ENCODE measurements at places on chromosomes 7 and 10.
A peak's percentile ranks its signal among the peaks of the same experiment; 100 is the strongest.

DNA sequence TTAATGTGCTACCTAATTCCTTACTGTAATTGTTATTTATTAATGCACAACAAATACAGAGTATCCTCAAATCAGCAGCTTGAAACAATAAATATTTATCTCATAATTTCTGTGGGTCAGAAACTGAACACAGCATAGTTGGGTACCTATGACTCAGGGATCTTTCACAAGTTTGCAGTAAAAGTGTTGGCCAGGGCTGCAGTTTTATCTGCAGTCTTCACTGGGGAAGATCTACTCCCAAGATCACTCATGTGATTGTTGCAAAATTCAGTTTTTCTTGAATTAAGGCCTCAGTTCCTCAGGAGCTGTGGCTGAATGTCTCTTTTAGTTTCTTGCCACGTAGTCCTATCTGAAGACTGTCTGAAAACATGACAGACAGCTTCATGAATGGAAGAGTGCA, 237.8 kb downstream of the ZWINT start:
- DNase-seq = no peak

DNA sequence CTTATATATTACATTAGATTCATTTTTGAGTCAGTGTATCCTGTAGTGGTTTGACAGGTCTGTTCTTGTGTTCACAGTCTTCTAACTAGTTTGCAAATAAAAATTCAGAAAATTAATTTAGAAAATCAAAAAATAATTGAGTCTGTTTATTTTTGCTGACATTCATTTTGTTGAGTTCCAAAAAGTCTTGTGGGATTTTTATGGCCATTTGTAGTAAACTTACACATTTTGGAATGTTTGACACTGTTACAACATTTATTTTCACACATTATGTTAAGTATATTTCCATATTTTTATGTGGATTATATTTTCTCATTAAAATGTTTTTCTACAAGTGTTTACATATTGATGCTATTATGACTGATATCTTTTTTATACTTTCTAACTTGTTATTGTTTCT, 16.4 kb downstream of the RABGEF1 start:
- no peak for DNase-seq

- no peak for DNase-seq
These were observed 63.2 kb downstream of the CCDC3 start for GRCh38 chr10:12938271-12938670.

GRCh38 chr10:44973323-44974081, 5.1 kb downstream of the DEPP1 start:
- no peak for DNase-seq

GRCh38 chr10:34780818-34781380, 34.2 kb downstream of the PARD3 start:
- DNase-seq = peak; percentile 78

- no peak for DNase-seq
These were observed 24.9 kb downstream of the GSAP start for GRCh38 chr7:77391230-77391629.

DNA sequence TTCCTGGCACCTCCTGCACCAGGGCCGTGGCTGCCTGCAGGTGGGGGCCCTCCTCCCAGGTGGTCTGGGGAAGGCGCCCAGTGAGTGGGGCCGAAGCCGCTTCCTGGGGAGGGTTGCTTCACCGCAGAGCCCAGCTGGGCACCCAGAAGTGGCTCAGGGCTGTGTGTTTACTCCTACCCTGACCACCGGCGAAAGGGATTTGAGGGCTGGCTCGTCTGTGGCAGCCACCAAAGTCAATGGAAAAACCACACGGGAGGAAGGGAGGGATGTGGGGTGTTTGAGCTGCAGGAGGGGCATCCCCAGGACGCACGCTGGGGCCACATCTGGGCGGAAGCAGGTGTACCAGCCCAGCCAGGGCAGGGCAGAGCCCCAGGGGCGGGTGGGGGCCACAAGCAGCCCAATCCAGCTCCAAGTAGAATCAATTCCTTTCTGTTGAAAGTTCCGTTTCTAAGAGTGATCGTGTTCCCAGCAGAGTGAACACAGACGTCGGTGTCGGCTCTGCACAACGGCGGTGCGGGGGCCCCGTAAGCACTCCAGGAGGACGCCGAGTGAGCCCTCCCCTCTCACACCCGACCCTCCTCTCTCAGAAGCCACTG, 69.9 kb downstream of the FOXL3 start:
- peak; percentile 7 for DNase-seq

DNA sequence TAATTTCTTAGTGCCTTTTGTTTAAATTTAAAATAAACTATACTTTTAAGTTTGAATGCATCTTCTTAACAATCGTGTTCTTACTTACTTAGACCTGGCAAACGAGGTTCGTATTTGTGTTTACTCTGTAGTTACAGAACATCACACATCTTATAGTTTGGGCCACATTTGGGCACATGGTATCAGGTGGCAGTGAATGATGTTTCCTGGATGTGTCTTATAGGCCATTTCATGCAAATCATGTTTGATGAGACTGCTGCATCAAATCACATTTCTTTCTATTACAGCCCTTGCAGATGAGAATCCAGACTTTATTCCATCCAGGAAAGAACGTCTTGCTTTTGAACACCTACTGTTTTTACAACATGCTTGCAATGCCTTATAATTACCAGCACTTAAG, 78.5 kb downstream of the RBM33 start:
- no peak for DNase-seq

GRCh38 chr7:92155108-92155739, 20.9 kb upstream of the CYP51A1 start:
- DNase-seq = no peak

DNA sequence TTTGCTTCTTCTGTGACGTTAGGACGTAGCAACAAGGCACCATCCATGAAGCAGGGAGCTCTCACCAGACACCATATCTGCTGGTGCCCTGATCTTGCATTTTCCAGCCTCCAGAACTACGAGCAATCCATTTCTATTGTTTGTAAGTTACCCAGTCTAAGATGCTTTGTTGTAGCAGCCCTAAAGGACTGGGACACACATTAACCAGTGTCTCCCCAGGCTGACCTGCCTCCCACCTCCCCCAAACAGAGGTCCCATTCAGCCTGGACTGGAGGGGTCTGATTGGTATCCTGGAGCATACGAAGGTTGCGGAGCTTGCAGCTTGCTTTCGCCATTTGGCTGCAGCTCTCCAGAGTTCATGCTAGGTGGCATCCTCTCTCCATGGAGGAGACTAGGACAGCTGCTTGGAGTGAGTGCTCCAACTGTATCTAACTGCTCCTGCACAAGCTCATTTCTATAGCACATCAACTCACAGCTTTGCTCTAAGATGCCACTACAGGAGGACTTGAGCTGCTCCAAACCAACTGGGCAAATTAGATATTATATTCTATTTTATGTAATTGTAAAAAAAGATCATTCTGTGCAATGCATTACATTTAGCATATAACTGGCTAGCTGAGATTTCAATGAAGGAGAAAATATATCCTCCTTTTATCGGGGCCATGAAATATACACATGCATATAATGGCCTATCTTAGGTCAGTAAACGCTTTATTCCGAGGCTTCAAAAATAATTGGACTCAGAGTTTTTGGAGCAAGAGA, 8.0 kb upstream of the GRK5 start:
- DNase-seq = peak; percentile 80

- no peak for DNase-seq
These were observed 29.3 kb downstream of the DOCK4 start for GRCh38 chr7:112176693-112177415.

- DNase-seq = no peak
These were observed 15.6 kb downstream of the RHEB start for GRCh38 chr7:151503902-151504714.

GRCh38 chr10:63887023-63887589, 365.9 kb downstream of the REEP3 start:
- no peak for DNase-seq

- DNase-seq = no peak
These were observed 121.3 kb downstream of the AGMO start for GRCh38 chr7:15440482-15440881.

DNA sequence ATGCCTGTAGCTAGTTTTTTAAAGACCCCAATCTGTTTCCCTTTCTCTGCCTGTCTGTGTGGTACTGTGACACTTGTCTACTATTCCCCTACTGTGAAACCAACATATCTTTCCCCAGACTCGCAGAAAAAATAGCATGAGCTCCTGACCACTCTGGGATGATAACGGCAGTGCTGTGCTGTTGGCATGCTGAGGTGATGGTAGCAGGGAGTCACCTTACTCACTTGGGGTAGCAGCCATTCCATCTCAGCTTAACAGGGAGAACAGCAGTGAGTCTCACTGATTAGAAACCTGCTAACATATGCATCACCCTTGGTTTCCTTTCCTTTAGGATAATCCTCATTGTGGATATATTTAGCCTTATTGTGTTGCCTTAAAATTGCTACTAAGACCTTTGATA, 469.6 kb upstream of the FZD8 start:
- DNase-seq = no peak

GRCh38 chr7:596819-597182, 77.2 kb upstream of the PDGFA start:
- DNase-seq = no peak

DNA sequence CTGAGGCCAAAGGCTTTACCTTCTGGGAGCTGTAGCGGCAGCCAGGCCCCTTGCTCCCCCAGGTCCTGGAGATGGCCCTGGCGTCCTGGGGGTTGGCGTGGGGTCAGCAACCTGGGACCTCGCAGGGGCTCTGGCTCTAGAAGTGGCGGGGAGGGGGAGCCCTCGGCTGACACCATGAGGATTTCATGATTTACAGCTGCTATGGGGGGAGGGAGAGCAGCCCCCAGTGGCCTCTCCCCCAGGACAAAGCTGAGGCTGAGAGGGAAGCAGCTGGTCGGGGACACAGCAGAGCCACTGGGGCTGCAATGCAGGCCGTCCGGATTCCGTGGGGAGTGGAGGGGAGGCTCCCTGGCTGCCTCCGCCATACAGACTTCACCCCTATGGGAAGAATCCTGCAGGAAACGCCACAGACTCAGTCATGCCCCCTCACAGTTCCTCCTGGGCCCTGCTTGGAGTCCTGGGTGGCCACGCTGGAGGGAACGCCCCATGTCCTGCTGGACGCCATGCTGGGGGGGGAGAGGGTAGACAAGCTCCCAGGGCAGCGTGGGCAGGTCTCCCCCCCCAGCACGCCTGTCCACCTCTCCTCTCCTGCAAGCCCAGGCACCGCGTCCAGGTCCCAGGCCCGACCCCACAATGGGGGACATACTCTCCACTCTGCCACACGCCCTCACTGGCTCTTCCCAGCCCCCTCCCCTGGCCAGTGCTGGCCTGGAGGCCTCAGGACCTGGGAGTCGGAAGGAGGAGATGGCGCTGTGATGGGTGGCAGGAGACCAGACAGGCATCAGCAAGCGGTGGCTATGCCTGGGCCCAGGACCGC, 243.6 kb downstream of the ELFN1 start:
- peak; percentile 18 for DNase-seq

DNA sequence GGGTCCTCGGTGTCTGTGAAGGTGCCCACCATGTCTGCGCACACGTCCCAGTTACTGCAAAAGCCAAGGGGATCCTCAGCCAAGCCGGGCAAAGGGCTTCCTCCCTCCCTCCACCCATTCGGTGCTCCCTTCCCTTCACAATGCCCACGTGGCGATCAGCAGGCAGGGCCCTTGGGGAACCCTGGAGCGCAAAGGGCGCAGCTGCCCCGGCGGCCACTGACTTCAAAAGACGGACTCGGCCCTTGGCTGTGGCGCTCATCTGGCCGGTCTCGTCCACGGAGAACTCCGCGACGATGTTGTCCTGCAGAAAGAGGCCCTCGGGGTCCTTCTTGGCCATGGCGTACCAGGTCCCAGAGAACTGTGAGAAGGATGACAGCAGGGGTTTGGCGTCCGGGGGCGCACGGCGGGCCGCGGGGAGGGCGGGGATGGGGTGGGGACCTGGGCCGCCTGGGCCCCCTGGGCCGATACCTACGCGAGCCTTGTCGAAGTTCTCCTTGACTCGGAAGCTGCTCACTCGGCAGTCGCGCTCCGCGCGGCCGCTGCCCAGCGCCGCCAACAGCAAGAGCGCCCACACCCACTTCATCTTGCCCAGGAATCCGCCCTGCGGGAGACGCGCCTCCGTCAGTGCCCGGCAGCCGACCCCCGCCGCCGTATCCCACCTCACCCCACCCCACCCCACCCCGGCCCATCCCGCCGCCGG, 439 bp downstream of the RBP4 start:
- DNase-seq = no peak

DNA sequence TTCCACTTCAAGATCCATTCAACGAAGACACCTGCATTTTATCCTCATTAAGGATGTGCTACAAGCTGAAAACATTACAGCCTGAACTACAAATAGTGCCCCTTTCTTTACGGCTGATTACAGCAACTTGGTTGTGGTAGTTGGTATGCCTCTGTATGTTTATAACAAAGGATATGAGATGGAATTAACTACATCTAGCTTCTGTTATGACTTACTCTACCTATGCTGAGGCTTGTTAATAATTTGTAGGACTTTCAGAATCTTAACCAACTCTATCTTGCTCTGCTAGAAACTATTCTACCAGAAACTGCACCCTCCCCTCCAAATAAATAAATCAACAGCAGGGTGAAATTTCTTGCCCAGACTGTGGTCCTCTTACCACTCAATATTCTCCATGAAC, 448.1 kb downstream of the GRM8 start:
- DNase-seq = no peak

DNA sequence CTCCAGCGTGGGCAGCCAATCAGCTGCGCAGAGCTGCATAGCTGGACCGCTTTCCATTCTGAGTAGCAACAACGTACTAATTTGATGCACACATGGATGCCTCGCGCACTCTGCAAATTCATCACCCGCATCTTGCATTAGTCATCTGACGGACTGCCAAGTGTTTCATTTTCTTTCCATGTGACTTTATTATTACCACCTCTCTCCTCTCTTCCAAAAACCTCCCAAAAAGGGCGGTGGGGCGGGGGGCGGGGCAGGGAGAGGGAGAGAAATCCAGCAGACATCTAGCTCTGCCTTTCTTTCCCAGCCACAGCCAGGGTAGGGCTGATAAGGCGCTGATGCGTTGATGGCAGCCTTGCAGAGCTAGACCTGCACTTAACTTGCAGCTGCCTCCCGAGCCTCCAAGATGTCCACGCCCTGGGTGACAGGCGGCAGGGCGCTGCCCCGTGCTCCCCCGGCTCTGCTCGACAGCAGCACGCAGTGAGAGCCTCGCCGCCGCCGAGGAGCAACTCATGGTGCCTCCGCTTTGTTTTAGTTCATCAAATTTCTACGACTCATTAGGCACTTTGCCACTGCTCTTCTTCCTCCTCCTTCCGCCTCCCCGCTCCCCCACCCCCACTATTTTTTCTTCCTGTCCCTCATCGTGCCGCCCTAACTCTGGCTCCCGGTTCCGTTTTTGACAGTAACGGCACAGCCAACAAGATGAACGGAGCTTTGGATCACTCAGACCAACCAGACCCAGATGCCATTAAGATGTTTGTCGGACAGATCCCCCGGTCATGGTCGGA, 147.3 kb downstream of the CELF2 start:
- peak; percentile 72 for DNase-seq

DNA sequence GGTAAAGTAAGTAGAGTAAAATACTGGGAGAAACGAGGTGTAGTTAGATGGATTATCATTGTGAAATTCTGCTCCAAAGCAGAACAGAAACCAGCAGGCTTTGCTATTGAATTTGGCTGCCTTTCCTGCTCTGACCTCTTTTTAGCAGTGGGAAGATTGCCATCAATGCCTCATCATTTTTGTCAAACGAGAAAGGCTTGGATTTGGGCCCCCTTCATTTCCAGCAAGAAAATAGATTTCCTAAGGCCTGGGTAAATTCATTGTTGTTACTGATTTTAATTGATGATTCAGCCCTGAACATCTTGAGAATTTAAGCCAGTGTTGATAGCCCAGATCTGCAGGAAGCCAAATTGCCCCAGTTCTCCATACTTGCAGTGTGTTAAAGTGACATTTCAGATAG, 35.2 kb upstream of the ASAH2 start:
- DNase-seq = peak; percentile 7

GRCh38 chr7:85805656-85806055, 618.8 kb upstream of the SEMA3D start:
- no peak for DNase-seq
